ENCODE measurements at places on chromosomes 6 and 20. TPM values are rescaled to one million over a fixed set of nuclear protein-coding genes. Genes with fewer than 3 reads are reported as not detected.

DNA sequence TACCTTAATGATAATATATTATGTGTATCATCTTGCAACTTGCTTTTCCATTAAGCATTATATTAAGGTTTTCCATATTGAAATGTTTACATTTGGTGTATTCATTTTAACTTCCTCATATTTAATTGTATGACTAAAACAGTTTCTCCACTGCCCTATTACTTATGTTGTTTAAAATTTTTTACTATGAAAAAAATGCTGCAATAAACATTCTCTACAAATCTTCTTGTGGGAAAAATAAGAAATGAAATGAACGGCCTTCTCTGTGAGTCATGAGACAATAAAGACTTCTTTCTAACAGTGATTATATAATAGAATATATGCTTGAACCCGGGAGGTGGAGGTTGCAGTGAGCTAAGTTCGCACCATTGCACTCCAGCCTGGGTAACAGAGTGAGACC is 25.5 kb downstream of the FASTKD5 start:
- DNase-seq, result no peak

Gene SLCO4A1
- 0.26 TPM for polyA plus RNA-seq

GRCh38 chr6:35354361-35355135 is 12.2 kb downstream of the PPARD start:
- no peak for DNase-seq

DNA sequence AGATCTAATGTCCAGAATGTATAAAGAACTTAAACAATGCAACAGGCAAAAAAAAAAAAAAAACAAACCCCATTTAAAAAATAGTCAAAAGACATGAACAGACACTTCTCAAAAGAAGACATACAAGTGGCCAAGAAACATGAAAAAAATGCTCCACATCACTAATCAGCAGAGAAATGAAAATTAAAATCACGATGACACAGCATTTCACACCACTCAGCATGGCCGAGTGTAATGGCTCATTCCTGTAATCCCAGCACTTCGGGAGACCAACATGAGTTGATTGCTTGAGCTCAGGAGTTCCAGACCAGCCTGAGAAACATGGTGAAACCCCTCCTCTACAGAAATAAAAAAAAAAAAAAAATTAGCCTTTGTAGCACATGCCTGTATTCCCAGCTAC is 701.4 kb upstream of the NRSN1 start:
- no peak for DNase-seq

- DNase-seq, result no peak
These were observed 17.6 kb upstream of the SRC start for GRCh38 chr20:37328149-37328945.

Gene TULP4
- 21.4 TPM for polyA plus RNA-seq

Gene NKAIN2
- polyA plus RNA-seq, result 5.2 TPM

- no peak for DNase-seq
These were observed 2.0 kb upstream of the MICA start for GRCh38 chr6:31401403-31401802.

DNA sequence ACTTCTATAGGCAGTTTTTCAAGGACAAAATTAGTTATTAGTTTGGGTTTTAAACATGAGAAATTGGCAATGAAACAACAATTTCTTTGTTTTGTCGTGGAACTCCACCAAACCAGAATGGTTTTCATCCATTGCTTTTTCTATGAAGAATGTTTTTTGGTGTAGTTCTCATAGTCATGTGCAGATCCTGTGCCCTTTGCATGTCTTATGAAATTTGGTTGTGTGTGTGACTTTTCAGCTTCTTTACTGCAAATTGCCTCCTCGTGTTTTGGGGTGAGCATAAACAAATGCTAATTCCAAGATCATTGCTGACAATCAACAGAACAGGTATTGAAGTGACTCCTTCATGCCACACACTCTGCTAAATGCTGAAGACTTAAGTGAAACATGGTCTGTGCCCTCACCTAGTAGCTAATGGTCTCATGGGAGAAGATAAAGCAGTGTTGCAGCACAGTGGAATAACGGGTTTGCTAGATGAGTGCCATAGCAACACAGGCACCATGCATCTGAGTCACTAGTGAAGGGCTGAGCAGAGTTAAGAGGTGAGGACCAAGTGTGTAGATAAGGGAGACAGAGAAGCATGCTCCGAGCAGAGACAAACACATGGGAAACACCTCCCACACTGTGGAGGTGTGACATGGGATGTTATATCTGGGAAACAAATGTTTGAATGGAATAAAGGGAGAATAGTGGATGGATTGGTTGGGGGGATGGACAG is 120.0 kb downstream of the SLC16A10 start:
- DNase-seq, result no peak

DNA sequence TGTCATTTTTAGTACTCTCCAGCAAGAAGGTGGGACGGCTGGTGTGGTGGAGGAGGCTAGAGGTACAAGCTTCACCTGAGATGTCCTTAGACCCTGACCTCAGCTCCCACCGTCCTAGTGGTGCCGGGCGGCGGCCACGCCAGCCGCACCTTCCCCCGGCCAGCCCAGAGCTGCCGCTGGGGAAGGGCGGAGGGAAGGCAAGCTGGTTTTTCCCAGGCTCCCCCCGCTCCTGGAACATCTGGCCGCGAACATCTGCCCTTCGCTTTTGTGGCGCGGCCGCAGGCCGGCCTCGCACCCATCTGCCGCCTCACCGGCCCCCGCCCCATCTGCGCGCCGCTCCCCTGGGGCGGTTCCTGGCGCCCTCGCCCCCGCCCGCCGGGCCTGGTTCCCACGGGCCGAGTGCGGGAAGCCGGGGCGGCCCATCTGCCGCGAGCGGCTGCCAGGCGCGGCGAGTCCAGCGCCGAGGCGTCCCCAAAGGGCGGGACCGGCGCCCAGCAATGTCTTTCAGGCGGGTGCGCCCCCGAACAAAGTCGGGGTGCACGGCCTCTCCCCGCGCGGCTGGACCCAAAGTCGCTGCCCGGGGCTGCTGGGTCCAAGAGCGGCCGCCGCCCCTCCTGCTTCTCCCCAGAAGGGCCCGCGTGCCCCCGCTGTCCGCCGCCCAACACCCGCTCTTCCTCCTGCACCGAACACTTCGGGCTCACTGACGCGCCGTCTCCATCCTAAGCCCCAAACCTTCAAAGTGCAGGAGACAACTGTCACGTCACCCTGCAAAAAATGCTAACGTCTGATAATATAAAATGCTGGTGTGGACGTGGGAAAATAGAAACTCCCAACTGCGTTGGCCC is 17.3 kb upstream of the ID1 start:
- no peak for DNase-seq

GRCh38 chr6:109453594-109454495 is 1.7 kb downstream of the MICAL1 start:
- DNase-seq, result no peak

- DNase-seq, result no peak
These were observed 8.9 kb upstream of the GFRA4 start for GRCh38 chr20:3671986-3672546.

GRCh38 chr20:16707674-16708073 is 22.2 kb upstream of the SNRPB2 start:
- DNase-seq, result no peak

DNA sequence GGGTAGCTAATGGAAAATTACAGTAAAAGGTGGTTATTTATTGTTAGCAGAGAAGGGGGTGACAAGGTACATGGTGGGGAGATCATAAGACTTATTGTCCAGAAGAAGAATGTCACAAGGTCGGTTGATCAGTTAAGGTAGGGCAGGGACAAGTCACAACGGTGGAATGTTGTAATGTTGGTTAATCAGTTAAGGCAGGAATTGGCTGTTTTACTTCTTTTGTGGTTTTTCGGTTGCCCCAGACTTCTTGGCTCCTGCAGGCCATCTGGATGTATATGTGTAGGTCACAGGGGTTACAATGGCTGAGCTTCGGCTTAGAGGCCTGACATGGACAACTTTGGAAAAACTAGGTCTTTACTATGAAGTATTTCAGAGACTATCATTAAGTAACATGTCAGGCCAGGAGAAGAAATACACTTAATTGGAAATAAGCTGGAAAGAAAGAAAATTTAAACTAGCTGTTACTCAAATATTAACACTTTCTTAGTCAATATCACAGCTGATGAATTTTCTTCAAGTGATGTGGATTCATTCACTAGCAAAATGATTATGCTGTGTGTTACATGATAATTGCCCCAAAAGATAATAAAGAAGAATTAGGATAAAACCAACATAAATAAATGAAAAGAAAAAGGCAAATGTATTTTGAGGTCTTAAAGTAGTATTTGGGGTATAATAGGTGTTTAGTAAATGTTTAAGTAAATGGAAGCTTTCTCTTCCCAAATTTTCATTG is 4.4 kb downstream of the AIG1 start:
- DNase-seq, result no peak

Gene KCNK16
- polyA plus RNA-seq, result not detected

DNA sequence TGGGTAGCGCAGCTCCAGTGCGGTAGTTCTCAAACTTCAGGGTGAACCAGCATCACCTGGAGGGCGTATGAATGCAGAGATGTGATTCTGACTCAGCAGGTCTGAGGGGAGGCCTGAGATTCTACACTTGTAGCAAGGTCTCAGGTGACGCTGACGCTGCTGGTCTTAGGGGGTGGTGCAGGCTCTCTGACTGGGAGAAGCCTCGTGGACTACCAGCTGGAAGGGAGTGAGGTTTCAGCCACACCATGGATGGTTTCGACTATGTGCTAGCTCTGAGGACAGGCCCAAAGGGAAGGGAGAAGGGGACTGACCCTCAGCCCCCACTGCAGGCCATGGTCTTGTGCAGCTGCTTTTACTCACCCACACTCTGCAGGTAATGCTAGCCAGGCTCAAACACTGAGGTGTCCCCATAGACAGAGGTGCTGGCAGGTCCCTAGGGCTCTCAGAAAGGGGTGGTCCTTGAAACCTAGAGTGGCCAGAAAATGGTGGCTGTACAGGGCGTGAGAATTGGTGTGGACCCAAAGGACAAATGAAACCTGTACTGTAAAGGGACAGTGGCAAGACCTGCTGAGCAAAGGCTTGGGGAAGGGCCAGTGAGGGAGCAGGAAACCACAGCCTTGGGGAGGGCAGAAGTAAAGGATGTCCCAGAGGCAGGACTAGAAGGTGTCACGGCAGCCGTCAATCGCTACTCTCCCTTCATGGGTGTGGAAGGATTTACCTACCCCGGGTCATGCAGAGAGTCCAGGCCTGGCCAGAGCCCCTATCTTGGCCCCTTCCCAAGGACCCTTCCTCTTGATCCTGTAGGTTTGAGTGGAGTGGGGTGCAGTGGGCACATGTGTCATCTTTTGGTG is 52.7 kb downstream of the EBF4 start:
- DNase-seq, result no peak

GRCh38 chr6:30500421-30501355 is 11.4 kb downstream of the HLA-E start:
- DNase-seq, result no peak

DNA sequence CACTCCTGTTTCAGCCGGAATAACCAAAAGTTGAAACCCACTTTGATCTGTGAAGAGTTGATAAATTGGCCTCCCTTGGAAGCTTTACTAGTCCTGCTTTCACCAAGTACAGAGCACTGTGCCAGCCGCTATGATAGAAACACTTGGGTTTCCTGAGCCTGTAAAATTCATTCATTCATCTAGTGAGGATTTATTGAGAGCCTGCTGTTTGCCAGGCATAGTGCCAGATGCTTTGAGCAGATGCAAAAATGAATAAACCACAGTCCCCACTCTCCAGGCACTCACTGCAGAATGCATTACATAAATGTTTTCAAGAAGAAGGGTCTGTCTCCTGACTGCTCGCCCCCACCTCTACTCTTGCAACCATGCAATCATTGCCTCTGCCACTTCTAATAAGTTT is 25.3 kb upstream of the TMEM217 start:
- DNase-seq, result peak; percentile 74

DNA sequence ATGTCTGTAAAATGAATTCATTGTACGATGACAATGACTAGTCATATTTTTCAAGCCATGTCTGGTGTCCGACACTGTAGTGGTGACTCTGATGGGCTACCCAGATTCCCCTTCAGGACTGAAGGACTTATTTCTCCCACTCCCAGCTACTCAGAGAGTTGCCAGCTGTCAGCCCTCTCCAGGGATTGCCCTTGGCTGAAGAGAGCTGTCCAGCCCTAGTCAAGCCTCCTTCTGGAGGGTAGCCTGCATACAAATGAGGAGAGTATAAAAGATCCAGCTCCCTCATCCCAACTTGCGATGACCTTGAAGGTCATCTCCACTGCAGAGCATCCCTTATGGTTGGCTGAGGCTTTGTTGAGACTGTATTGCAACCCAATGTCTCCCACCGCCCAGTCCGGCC is 29.9 kb downstream of the JPH2 start:
- DNase-seq, result no peak

DNA sequence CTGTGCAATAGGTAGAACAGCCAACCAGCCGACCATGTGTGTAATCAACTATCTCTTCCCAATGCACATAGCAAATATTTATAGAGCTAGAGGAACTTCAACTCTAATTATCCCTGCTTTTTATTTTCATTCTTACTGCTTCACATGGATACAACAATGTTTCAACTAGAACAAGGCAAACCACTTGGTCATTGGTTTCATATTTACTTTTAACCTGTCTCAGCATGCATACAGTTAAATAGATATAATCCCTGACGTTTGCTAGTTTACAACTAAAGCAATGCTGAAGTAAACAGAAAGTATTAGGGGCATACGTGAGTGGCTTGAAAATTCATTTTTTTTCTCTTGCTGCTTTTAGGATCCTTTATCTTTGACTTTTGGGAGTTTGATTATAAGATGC is 318.5 kb upstream of the MAP3K7 start:
- no peak for DNase-seq

DNA sequence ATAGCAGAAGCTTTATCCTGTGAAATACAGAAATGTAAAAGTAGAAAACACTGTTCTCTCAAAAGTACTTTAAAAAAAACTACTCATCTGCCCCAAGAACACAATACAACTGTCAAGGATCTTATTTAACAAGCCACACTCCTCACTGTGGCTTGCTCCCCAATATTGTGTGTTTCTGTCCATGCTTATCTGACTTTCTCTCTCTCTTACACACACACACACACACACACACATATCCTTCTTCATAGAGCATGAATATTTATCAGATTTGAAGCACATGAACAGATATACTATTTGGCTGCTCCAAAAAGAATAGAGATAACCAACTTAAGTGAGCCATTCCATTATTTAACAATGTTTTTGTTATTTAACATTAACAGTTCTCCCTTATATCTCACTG is 3.6 kb upstream of the PHIP start:
- DNase-seq, result no peak

Gene CST5
- polyA plus RNA-seq, result not detected

GRCh38 chr6:29941016-29941415 is 1.3 kb upstream of the HLA-A start:
- DNase-seq, result no peak

GRCh38 chr6:46914279-46914810 is 7.4 kb downstream of the ADGRF5 start:
- DNase-seq, result no peak

Data from hindlimb muscle (tissue), 1 donor.